ENCODE measurements at places on chromosomes 5 and 9. TPM values are rescaled to one million over a fixed set of nuclear protein-coding genes. Genes with fewer than 3 reads are reported as not detected.

FAM169A gene
- 24.3 TPM for polyA plus RNA-seq

PHYHD1 gene
- polyA plus RNA-seq: 63.9 TPM

GDA gene
- polyA plus RNA-seq: 0.47 TPM

DOCK2 gene
- 2.6 TPM for polyA plus RNA-seq

DNM1 gene
- 231 TPM for polyA plus RNA-seq

GNPDA1 gene
- 66.2 TPM for polyA plus RNA-seq

EIF4E1B gene
- polyA plus RNA-seq: not detected

F12 gene
- polyA plus RNA-seq: 14.6 TPM

FAM221B gene
- polyA plus RNA-seq: 0.40 TPM

DND1 gene
- 0.35 TPM for polyA plus RNA-seq

RPL7A gene
- 2,305 TPM for polyA plus RNA-seq

UBLCP1 gene
- polyA plus RNA-seq: 53.3 TPM

SPAG8 gene
- 10.4 TPM for polyA plus RNA-seq

TMEM215 gene
- polyA plus RNA-seq: 0.12 TPM

TEX48 gene
- polyA plus RNA-seq: not detected
